ENCODE measurements at places on chromosomes 5 and 9. TPM values are rescaled to one million over a fixed set of nuclear protein-coding genes. Genes with fewer than 3 reads are reported as not detected.

GRCh38 chr5:40486437-40487275 is 193.1 kb upstream of the PTGER4 start:
- no peak for DNase-seq

- no peak for DNase-seq
Observed at GRCh38 chr5:179801304-179802206, 5.1 kb downstream of the MGAT4B start.

DNA sequence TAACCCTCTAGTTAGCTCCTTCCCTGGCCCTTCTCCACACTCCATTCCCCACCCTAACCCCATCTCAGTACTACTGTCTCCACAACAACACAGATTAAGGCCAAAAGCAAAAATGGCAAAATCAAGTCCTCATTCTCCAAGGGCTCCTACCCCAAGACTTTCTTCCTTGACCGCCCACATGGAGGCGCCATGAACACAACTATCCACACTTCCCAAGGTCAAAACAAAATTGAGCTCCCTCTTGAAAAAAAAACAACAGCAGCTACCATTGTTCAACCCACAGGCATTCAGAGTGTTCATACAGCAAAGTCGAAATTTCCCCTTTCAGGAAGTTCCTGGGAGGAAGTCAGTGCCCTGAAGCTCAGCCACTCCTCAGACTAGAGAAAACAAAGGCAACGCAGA is 54.4 kb downstream of the GNAQ start:
- DNase-seq, result no peak

GRCh38 chr5:78268356-78268755 is 26.1 kb downstream of the AP3B1 start:
- DNase-seq, result no peak

- DNase-seq, result no peak
Observed at GRCh38 chr9:99090336-99091130, 14.4 kb upstream of the TGFBR1 start.

DNA sequence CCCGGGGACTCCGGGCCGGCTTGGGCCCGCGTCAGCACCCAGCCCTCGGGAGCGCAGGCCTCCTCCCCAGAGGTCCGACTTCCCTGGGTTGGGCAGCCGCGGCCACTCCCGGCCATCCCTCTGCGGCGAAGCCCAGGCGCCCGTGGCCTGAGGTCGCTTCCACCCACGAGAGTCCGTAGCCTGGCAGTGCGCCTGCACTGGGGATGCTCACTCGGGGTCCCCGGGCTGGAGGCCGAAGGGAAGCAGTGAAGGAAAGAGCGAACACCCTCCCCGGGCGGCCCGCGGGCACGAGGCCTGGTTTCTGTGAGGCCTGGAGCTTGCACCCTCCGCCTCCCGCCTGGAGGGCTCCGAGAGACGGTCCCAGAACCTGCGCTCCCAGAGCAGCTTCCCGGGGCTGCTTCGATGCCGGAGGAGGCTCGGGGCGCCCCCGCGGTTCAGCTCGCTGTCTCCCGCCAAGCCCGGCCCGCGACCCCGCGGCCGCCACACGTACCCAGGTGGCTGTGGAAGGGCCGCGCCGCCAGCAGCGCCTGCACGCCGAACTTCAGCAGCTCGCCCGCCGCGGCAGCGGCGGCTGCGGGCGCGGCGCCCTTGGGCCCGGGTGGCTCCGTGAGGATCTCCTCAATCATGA is 607 bp downstream of the BARX1 start:
- no peak for DNase-seq

The SH3PXD2B gene
- total RNA-seq, result 56.6 TPM

The TRIM14 gene
- 13.8 TPM for total RNA-seq

The FOXI1 gene
- total RNA-seq, result not detected

The NCS1 gene
- 11.9 TPM for total RNA-seq

The KCNV2 gene
- total RNA-seq, result not detected

All from mesenteric fat pad (tissue), 1 donor.